NCI-H1694 (cell line): ENCODE measurements at places on chromosomes 5 and 9.

DNA sequence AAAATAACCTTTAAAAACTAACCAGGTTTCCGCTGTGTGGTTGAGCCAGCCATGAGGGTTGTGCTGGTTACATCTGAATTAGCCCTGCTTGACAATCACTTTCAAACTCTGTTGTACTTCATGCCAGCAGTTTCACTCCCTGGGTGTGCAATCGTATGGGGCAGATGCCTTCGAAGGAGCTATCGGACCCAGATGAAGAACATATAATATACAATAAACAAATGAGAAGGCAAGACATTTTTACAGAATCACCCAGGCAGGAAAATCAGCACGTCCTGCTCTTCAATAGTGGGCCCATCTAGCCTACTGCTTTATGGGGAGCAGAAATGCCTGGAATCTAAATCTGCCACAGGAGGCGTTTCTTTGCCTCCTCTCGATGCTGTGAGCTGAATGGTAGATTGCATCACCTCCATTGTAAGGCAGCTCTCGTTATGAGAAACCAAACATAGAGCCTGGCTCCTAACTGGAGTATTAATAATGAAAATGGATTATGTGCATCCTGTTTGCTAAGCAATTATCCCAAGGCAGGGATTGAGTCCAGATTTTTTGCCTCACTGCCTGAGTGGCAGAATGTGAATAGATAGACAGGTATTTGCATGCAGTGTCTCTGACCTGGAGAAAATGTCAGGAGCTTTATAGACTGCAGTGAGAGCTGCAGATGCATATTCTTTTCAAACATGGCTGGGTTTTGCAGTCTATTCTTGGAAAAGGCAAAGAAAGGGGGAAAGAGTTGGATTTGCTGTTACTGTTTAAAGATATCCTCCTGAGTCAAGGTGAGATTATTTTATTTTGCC is 143.3 kb upstream of the SMARCA2 start:
- DNase-seq: peak; percentile 6

- DNase-seq: no peak
These were observed 141.8 kb downstream of the PRKACG start for GRCh38 chr9:68872026-68872501.

DNA sequence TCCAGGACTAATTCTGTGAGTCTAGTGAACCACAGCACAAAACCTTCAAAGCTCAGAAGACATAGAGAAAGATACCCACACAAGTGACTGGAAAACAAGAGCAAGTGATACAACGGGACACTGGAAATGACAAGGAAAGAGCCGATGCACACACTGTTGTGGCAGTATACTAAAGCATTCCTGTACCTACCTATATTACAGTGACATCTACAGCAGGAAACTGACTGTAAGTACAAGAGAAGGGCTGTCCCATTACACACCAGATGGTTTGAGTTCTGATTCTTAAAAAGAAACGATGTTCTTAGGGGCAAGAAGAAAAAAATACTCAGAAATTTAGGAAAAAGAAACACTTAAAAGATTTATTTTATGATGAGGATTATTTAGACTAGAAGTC is 18.5 kb downstream of the TMEM245 start:
- DNase-seq: no peak

- DNase-seq: no peak
These were observed 87.9 kb downstream of the IQGAP2 start for GRCh38 chr5:76490960-76491359.

DNA sequence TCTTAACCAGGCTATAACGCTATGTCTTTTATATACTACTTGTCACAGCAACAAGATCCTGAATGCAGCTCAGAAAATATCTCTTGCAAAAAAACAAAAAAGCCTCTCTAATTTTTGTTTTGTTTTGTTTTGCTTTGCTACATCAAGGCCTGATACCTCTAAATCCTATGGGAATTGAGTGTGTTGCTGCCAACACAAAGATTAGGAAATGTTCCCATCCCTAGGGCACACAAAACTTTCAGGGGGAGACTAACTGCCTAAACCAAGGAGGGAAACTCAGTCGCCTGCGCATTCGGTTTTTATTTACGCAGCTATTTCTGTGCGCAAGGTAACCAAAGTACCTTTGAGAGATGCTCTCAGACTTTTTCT is 1.7 kb downstream of the SSBP2 start:
- DNase-seq: no peak

GRCh38 chr5:66596636-66597182 is 516 bp downstream of the MAST4 start:
- DNase-seq: no peak

DNA sequence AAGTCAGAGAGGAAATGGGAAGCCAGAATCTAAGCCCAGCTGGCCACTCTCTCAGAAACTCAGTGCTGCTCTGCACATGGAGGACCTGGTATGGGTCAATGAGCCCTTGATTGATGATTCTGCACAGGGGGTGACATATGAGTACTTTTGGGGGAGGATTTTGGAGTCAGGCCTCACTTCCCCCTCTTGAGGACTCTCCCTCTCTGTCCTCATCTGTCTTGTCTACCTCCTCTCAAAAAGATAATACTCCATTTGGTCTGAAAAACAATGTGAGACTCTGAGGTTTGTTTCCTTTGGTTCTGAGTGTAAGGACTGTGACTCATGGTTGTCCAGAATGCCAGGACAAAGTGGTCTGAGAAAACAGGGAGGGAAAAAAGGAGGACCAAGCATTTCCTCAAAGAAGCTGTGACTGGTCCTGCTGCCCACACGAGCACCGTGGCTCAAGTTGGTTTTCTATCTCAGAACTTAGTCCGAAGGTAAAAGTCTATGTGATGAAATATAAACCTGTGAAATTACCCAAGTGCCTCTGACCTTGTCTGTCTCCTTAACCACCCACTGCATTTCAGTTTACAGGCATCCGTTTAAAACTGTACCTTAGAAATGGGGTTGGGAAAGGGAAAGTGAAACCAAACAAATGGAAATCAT is 11.1 kb downstream of the TTC39B start:
- no peak for DNase-seq

DNA sequence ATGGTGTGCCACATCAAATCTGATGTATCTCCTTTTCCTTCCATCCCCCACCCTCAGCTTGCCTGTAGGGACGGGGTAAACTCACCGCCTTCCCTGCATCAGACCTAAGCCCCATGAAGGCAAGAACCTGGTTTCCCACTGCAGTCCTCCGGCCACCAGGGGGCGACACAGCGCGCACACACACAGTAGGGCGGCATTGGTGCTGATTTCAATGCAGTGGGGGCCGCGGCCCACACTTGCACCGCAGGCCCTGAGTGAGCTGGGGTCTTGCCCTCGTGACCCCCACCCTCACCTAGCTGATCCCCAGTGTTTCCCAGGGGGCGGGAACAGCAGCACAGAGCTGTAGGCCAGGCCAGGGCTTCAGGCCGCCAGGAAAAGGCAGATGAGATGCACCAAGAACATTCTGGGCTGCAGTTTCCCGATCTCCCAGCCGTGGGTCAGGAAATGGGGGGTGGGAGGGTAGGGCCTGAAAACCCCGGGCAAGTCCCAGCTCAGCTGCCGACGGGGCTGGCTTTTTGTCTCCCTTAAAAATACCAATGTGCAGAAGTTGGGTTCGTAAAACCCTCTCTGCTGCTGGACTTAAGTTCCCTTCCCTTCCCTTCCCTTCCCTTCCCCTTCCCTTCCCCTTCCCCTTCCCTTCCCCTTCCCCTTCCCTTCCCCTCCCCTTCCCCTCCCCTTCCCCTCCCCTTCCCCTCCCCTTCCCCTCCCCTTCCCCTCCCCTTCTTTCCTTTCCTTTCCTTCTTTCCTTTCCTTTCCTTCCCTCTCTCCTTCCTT is 19.5 kb downstream of the FAM163B start:
- DNase-seq: no peak

DNA sequence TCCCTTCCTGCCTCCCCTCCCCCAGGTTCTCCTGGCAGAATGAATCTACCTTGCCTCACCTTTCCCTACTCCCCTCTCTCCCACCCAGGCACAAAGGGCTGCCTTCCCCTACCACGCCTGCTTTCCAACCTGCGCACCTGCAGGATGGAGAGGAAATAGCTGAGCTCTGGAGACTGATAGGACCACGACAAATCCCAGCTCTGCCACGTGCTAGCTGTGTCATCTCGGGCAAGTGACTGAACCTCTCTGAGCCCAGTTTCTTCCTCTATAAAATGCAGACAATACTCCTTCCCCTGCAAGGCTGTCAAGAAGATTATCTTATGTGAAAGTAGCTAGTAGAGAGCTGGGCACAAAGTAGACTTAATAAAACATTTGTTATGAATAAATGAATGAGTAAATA is 31.2 kb upstream of the PTGS1 start:
- DNase-seq: no peak

DNA sequence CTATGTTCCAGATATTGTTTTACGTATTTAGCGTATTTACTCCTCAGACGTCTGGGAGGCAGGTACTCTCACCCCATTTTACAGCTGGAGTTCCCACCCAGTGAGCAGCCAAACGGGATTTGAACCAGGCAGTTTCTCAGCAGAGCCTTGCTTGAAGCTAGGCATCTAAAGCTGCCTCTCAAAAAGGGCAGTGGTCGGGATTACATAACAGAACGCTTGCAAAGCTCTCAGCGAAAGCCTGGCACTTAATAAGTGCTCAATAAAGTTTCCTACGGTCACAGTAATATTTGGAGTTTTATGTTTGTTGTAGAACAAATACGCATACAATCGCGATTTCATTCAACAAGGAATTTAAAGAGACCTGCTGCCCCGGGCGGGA is 286 bp upstream of the BSPRY start:
- no peak for DNase-seq

GRCh38 chr5:130316971-130317680 is 412.9 kb downstream of the CHSY3 start:
- DNase-seq: no peak

GRCh38 chr5:908172-908571 is 15.5 kb downstream of the TRIP13 start:
- DNase-seq: no peak

- no peak for DNase-seq
These were observed 46.8 kb upstream of the GRAMD2B start for GRCh38 chr5:126376443-126376842.

DNA sequence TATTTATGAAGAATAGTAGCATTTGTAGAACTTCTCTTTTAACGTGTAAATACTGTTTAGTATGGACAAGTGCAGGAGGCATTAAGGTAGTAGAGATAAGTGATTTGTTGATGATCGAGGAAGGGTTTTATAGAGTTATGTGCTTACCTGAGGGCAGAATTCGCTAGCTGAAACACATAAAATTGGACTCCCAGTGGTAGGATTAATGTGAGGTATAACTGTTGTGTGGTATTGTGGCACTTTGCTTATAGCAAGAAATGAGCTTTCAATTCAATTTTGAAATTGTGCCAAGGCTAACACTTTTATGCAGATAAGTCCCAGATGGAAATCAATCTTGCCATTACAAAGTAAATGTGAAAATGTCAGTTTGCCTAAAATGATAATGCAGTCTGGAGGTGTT is 1.2 kb downstream of the AP3S1 start:
- no peak for DNase-seq
